ENCODE measurements at places on chromosomes 3 and 15.

- peak; percentile 80 for DNase-seq
- peaks cover 47% of the 10 kb centered on the region for H3K27me3 ChIP-seq
- H3K36me3 ChIP-seq: no peaks in the 10 kb centered on the region
- peaks cover 5% of the 10 kb centered on the region for H3K4me1 ChIP-seq
Observed at GRCh38 chr15:101088788-101089578, 162.9 kb downstream of the CHSY1 start.

- peaks cover 37% of the 10 kb centered on the region for H3K27me3 ChIP-seq
- no peak overlapping the region for H3K4me3 ChIP-seq
- no peaks in the 10 kb centered on the region for H3K36me3 ChIP-seq
- H3K27ac ChIP-seq: no peak overlapping the region
- DNase-seq: no peak
- H3K4me1 ChIP-seq: no peaks in the 10 kb centered on the region
Observed at GRCh38 chr15:66124651-66125050, 128.9 kb downstream of the MEGF11 start.

DNA sequence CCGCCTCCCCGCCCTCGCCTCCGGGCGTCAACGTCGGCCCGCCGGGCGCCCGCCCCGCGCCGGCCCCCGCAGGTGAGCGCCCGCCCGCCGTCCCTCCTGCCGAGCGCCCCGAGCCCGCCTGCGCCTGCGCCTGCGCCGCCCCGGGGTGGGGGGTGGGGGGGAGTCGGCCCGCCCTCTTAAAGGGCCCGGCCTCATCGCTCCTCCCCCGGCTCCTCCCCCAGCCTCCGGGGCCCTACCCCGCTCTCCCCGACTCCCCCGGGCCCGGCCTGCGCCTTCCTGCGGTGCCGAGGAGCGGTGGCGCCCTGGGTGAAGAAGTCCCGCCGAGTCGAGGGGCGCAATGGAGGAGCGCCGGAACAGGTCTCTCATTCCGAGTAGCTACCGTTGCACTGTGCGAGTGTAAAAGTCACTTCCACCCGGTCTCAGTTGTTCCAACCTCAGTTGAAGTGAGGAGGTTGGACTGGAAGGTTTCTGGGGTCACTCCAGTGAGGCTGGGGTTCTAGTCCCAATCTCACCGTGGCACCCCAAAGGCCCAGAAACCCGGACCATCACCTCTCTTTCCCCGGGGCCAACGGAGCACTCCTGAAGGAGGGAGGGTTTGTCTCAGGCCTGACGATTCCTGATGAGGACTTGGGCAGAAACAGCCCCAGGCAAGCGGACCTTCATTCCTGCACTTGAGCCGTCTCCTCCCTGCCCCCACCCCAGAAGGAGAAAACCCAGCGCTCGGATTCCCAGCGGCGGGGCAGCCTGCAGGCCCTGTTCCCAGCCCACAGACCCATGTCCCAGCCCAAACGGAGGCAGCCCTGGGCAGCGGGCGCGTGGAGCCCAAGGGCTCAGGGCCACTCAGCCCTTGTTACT lies 1.5 kb upstream of the TNK2 start:
- H3K27me3 ChIP-seq: peaks cover 9% of the 10 kb centered on the region
- H3K4me1 ChIP-seq: peaks cover 43% of the 10 kb centered on the region
- H3K36me3 ChIP-seq: peaks cover 18% of the 10 kb centered on the region
- peak overlapping the region; percentile 73 for H3K4me3 ChIP-seq
- peak overlapping the region; percentile 86 for H3K27ac ChIP-seq

- no peak overlapping the region for H3K4me3 ChIP-seq
- H3K27me3 ChIP-seq: peaks cover 34% of the 10 kb centered on the region
- no peak overlapping the region for H3K27ac ChIP-seq
- peak; percentile 56 for DNase-seq
- H3K36me3 ChIP-seq: no peaks in the 10 kb centered on the region
Observed at GRCh38 chr3:183895296-183895695, 10.6 kb upstream of the PARL start.

DNA sequence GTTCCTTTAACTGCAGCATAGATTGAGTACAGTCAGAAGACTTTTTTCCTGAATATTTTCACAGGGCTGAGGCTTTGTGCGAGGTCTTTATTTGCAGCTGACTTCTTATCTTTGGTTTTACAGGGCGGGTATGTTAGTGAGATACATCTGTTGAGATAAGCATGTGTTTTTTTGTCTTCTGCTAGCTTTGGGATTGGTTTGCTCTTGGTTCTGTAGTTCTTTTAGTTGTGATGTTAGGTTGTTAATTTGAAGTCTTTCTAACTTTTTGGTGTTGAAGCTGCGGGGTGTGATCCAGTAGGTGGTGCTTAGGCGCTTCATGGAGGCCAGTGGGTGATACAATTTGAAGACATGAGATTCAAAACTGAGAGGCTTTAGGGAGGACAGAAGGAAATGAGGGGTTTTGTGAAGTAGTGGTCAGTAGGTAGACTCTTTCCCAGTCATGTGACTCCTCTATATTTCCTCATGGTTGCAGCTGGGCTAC lies 67.9 kb upstream of the TNFSF10 start:
- H3K4me3 ChIP-seq: peak overlapping the region; percentile 0
- no peak for DNase-seq
- peaks cover 33% of the 10 kb centered on the region for H3K36me3 ChIP-seq
- peaks cover 4% of the 10 kb centered on the region for H3K27me3 ChIP-seq
- H3K27ac ChIP-seq: peak overlapping the region; percentile 69
- peaks cover 86% of the 10 kb centered on the region for H3K4me1 ChIP-seq

DNA sequence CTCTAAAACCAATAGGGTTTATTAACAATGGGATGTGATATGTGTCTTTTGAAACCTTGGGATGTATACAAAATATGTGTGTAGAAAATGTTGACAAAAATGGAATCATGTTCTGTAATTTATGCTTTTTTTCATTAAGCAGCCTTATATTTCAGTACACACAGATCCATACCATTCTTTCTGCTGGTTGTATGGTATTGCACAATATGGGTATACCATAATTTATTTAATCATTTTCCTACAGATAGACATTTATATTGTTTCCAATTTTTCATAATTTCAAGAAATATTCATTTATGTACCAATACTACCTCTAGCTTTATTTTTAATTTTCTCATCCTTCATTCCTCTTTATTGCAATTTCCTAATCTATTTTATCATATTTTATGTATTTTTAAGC lies 83.5 kb downstream of the NEK10 start:
- no peaks in the 10 kb centered on the region for H3K27me3 ChIP-seq
- no peak for DNase-seq
- no peaks in the 10 kb centered on the region for H3K36me3 ChIP-seq
- H3K4me3 ChIP-seq: no peak overlapping the region
- H3K4me1 ChIP-seq: no peaks in the 10 kb centered on the region

- no peaks in the 10 kb centered on the region for H3K4me1 ChIP-seq
- peaks cover 8% of the 10 kb centered on the region for H3K27me3 ChIP-seq
- DNase-seq: no peak
Observed at GRCh38 chr15:69704229-69704628, 251.6 kb downstream of the RPLP1 start.

DNA sequence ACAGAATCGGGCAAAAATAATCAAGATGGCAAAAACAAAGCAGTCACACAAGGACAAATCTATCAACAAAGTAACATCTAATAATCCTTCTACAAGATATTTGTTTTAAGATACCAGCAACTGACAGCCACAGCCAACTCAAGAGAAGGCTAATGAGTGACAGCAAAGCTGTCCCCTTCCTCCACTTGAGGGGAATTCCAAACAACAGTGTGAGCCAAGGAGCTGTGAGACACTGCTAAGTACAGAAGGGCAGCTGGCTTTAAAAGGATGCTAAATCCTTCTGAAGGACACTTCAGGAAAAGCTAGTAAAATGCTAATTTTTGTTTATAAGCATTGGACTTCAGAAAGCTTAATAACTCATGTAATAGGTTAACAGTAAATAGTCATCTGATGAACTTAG lies 120.3 kb upstream of the GOLGA8J start:
- DNase-seq: no peak
- no peaks in the 10 kb centered on the region for H3K36me3 ChIP-seq
- H3K27ac ChIP-seq: no peak overlapping the region
- H3K27me3 ChIP-seq: peaks cover 8% of the 10 kb centered on the region
- H3K4me3 ChIP-seq: no peak overlapping the region
- no peaks in the 10 kb centered on the region for H3K4me1 ChIP-seq

- H3K27me3 ChIP-seq: peaks cover 54% of the 10 kb centered on the region
- H3K4me1 ChIP-seq: peaks cover 28% of the 10 kb centered on the region
- no peak overlapping the region for H3K4me3 ChIP-seq
- no peak overlapping the region for H3K27ac ChIP-seq
Observed at GRCh38 chr3:194200422-194201081, 64.6 kb downstream of the HES1 start.

GRCh38 chr3:12810961-12811360 lies 14.5 kb downstream of the CAND2 start:
- no peak for DNase-seq
- peaks cover 5% of the 10 kb centered on the region for H3K4me1 ChIP-seq

- DNase-seq: no peak
- peaks cover 42% of the 10 kb centered on the region for H3K36me3 ChIP-seq
- H3K4me3 ChIP-seq: no peak overlapping the region
- peaks cover 48% of the 10 kb centered on the region for H3K4me1 ChIP-seq
Observed at GRCh38 chr15:45646220-45646619, 11.4 kb downstream of the SQOR start.

DNA sequence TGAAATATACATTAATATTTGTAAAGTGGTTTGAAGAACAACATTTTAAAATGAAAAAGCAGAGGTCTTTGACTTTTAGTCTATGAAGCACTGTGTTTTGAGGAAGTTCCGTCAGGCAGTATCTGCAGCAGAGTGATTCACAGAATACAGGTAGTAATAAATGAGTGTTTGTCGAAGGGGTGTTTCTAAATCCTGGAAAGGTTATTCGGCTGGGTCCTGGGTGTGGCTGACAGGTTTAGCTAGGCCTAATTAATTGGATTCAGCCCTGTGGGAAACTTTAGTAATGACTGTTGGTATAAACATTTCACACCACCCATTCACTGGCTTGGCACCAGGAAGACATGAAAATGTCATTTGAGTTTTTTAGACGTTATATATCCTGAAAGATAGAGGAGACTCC lies 51.3 kb downstream of the TIPARP start:
- H3K4me1 ChIP-seq: peaks cover 12% of the 10 kb centered on the region
- H3K4me3 ChIP-seq: no peak overlapping the region
- no peak overlapping the region for H3K27ac ChIP-seq
- DNase-seq: no peak
- H3K36me3 ChIP-seq: peaks cover 8% of the 10 kb centered on the region
- no peaks in the 10 kb centered on the region for H3K27me3 ChIP-seq

GRCh38 chr15:44188795-44189194 lies 6.3 kb downstream of the FRMD5 start:
- H3K4me1 ChIP-seq: peaks cover 7% of the 10 kb centered on the region
- no peak overlapping the region for H3K27ac ChIP-seq
- DNase-seq: no peak

DNA sequence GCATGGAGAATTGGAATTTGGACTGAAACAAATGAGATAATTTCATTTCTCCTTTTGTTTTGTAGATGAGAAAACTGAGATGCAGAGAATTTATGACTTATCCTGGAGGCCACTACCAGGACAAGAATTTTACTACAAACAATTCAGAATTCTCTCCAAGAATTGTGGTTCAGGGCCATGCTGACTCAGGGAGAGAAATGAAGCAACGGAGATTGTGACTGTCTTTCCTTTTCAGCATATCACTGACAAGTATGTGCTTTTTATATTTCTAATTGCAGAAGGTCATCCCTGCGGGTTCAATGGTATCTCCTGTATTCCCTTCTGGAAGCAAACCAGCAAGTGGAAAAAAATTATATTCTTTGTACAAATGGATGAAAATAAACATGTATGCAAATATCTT lies 170.8 kb upstream of the MITF start:
- no peak overlapping the region for H3K4me3 ChIP-seq
- H3K4me1 ChIP-seq: no peaks in the 10 kb centered on the region
- no peaks in the 10 kb centered on the region for H3K36me3 ChIP-seq
- DNase-seq: no peak
- H3K27ac ChIP-seq: no peak overlapping the region

DNA sequence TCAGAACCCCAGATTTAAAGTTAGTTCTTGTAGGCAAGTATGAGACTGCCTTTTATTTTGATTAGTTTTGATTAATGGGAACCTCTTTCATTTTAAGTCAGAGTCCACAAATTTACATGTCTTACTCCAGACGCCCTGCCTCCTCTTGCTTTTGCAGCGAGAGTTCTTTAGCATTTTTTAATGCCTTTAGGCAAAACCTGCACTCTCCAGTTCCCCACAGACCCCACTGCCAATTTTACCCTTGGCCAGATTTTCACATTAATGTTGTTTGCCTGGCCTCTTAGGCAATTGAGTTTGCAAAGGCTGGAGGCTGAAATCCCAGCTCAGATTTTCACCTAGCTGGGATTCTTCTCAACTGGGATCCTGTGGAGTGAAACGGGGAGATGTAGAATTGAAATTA lies 85.8 kb downstream of the GAP43 start:
- H3K4me1 ChIP-seq: no peaks in the 10 kb centered on the region
- no peak overlapping the region for H3K27ac ChIP-seq
- H3K4me3 ChIP-seq: no peak overlapping the region
- H3K36me3 ChIP-seq: no peaks in the 10 kb centered on the region

GRCh38 chr3:72390841-72391240 lies 457.4 kb downstream of the SHQ1 start:
- H3K4me3 ChIP-seq: no peak overlapping the region
- H3K36me3 ChIP-seq: no peaks in the 10 kb centered on the region
- DNase-seq: no peak
- H3K27me3 ChIP-seq: no peaks in the 10 kb centered on the region

GRCh38 chr3:17749705-17750293 lies 7.4 kb upstream of the TBC1D5 start:
- no peaks in the 10 kb centered on the region for H3K36me3 ChIP-seq
- peak overlapping the region; percentile 67 for H3K27ac ChIP-seq
- H3K27me3 ChIP-seq: no peaks in the 10 kb centered on the region
- H3K4me3 ChIP-seq: peak overlapping the region; percentile 61
- peaks cover 26% of the 10 kb centered on the region for H3K4me1 ChIP-seq

DNA sequence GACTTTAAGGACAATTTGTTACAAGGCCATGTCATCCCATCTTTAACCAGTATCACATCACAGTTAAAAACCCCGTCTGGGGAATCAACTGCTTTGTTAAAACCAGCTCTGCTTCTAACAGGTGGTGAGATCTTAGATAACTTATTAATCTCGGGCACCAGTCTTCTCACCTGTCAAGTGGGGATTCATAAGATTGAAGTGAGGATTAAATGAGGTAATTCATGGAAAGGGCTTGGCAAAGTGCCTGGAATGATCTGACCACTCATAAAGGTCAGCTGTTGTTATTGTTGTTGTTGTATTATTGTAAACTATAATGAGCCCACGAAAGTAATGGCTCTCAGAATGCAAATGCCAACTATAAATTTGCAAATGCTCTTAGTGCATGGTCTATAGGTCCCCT lies 30.1 kb upstream of the SLC24A5 start:
- no peak overlapping the region for H3K27ac ChIP-seq
- no peaks in the 10 kb centered on the region for H3K36me3 ChIP-seq
- H3K4me1 ChIP-seq: no peaks in the 10 kb centered on the region
- no peaks in the 10 kb centered on the region for H3K27me3 ChIP-seq
- no peak for DNase-seq

GRCh38 chr3:21256932-21257331 lies 494.1 kb downstream of the ZNF385D start:
- no peaks in the 10 kb centered on the region for H3K4me1 ChIP-seq
- H3K4me3 ChIP-seq: no peak overlapping the region
- no peaks in the 10 kb centered on the region for H3K36me3 ChIP-seq
- H3K27me3 ChIP-seq: no peaks in the 10 kb centered on the region
- H3K27ac ChIP-seq: no peak overlapping the region
- no peak for DNase-seq
